ENCODE measurements at places on chromosomes 16 and 17. TPM values are rescaled to one million over a fixed set of nuclear protein-coding genes. Genes with fewer than 3 reads are reported as not detected.

GRCh38 chr16:27740496-27741201, 190.7 kb downstream of the KATNIP start:
- DNase-seq: no peak

DNA sequence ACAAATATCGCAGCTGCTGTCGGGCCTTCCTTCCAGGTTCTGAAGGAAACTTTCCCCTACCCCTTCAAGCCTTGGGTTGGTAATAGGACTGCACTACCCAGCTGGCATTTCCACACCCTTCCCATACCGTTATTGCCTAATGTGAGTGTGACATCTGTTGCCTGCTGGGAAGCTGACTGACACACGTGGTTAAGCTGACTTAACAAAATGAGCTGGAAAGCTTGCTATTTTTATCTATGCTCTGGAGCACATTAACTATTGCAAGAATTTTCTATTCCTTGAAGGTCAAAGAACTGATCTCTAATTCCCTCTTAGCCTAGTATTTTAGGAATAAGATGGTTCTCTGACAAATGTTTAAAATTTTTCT, 79.5 kb downstream of the PMP22 start:
- no peak for DNase-seq

Gene NDRG4
- total RNA-seq: 6.3 TPM

Gene IRX3
- 1.2 TPM for total RNA-seq

Gene SEPTIN1
- total RNA-seq: 0.34 TPM

All from psoas muscle (tissue), 8 donors.